CD8-positive, alpha-beta memory T cell (primary cell): ENCODE measurements at places on chromosomes 3 and 15.

GRCh38 chr15:47870300-47870955, 153.1 kb downstream of the SEMA6D start:
- DNase-seq: no peak

- DNase-seq: no peak
These were observed 244.3 kb downstream of the RPLP1 start for GRCh38 chr15:69696946-69697345.

GRCh38 chr3:33989229-33989628, 190.8 kb downstream of the PDCD6IP start:
- DNase-seq: no peak

- no peak for DNase-seq
These were observed 48.5 kb upstream of the P3H2 start for GRCh38 chr3:190169243-190169642.

- DNase-seq: no peak
These were observed 27.0 kb downstream of the ADIPOQ start for GRCh38 chr3:186869253-186870100.

GRCh38 chr3:181725131-181725731, 13.5 kb downstream of the SOX2 start:
- DNase-seq: no peak

GRCh38 chr15:88828791-88829190, 25.6 kb downstream of the ACAN start:
- DNase-seq: no peak

GRCh38 chr3:61684386-61684785, 123.0 kb downstream of the PTPRG start:
- no peak for DNase-seq

DNA sequence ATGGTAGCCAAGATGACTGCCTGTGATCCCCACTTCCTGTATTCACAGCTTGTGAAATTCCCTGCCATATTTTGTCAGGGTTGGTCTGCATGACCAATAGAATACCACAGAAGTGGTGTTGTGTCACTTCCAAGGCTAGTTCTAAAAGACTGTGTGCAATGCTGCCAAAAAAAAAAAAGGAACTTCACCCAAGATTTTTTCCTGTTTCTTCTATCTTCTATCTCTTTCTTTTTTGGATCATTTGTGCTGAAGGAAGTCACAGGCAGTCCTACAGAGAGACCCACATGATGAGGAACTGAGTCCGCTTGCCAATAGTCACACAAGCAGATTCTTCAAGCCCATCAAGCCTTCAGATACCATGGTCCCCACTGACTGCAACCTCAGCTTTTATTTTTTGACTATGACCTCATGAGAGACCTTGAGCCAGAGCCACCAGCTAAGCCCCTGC, 18.1 kb upstream of the RAF1 start:
- DNase-seq: no peak

GRCh38 chr3:58077596-58078285, 69.5 kb downstream of the FLNB start:
- no peak for DNase-seq

DNA sequence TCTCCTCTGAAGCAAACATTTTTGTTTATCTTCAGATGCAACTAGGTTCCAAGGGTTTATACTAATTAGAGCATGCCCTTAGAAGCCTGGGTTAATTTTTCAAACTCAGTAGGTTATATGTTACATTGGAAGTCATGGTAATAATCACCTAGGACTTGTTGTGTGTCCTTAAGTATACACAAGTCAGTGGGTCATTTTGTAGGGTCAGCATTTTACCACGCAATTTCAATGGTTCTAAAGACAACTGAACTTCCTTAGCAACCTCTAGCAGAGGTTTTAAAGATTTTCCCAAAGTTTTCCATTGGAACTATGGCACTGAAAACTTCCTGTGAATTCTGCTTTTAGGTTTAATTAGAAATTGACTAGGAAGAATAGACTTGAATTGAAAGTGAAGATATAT, 99.6 kb upstream of the NANOGP8 start:
- DNase-seq: no peak

DNA sequence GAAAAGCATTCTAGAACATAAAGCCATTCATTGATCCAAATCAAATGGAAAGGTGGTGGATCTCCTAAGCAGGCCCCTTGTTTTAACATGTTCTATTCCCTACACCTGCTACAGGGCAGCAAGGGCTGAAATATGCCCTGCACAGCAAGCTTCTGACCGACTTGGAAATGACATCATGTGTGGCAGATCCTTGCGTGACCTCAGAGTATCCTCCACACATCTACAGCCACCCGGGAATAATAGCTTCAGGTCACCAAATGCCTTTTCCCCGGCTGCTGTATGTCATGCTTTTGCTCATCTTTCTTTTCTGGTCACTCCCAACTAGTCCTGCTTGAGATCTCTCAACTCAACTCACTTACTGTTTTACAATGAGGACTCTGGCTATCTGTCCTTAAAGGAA, 158.2 kb downstream of the ZNF385D start:
- DNase-seq: no peak

GRCh38 chr3:68878322-68878721, 54.0 kb downstream of the TAFA4 start:
- DNase-seq: no peak

DNA sequence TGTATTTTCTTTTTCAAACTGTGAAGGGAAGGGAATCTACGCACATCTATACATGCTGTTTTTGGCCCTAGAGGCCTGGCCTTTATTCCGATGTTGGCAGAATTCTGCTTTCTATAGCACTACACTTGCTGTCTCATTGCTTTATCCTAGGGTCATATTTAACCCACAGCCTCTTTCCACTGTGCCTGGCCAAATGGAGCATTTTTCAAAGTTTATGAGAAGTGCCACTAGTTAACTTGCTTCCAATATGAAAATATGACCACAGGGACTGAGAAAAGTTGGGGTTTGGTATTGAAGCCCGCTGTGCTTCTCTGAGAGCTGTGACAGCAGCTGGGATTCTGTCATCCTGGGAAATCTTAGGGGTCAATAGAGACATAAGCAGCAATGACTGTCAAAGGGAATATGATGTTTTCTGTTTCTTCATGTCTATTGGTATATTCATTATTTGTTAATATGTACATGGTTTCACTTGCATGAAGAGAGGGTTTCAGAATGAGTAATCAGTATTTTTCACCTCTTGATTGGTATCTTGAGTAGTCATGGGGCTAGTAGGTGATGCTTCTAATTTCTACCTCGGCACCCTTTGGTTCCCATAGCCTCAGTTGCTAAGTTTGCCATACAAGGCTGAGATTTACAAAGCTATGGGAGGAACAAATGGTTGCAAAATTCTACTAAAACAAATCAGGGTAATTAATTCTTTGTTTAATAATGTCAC, 275.8 kb upstream of the RBMS3 start:
- DNase-seq: no peak

GRCh38 chr15:91478717-91479191, 374.8 kb upstream of the SLCO3A1 start:
- no peak for DNase-seq

- no peak for DNase-seq
These were observed 125.7 kb downstream of the EEFSEC start for GRCh38 chr3:128278761-128279600.

- DNase-seq: no peak
These were observed 138.9 kb upstream of the RORA start for GRCh38 chr15:61367953-61368352.

DNA sequence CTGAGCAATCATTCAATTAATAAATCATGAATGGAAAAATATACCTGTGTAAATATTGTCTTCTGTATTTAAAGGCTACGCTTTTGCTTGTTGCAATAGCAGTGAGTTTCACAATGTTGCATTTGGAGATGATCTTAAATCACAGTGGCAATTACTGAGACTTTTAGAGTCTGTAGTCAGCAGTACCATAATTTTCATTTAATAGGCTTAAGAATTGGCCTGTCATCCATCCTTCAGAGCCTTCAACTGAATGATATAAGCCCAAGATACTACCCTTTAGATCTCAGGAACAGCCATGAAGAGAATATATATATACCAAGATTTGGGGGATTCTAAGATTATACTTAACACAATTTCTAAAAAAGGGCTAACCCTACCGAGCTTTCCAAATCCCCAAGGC, 458.1 kb downstream of the GBE1 start:
- DNase-seq: no peak

- no peak for DNase-seq
These were observed 78.8 kb upstream of the BOC start for GRCh38 chr3:113132571-113132996.

DNA sequence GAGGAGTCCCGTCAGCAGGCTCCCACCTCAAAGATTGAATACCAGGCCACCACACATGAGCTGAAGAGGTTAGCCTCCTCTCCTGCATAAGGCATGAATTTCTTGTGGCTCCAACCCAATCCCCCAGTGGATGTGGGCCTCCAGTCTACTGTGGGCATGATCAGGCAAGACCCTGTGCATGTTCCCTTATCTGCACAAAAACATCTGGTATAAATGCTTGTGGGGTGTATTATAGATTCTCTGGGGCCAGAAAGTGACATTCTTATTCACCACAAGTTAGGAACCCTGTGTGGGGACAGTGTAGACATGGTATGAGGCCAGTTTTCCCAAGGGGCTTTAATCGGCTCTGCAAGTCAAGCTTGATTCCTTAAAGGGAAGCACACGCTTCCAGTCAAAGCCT, 18.2 kb upstream of the UBP1 start:
- no peak for DNase-seq

DNA sequence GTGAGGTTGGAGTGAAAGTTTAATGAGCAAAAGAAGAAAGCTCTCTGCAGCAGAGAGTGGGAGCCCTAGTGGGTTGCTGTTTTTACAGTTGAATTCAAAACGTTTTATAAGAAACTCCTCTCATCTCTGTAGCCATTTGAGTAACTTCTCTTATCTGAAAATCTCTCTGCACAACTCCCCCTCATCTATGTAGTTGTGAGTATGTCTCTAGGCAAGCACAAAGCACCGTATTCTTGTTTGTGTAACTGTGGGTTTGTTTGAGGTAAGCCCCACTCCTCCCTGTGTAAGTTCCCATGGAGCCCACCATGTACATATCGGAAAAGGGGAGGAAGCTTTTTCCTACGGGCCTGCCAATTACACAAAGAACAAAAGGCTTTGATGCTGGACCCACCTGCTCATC, 56.5 kb upstream of the GOLGA6L2 start:
- no peak for DNase-seq

- no peak for DNase-seq
These were observed 518.7 kb upstream of the SUCLG2 start for GRCh38 chr3:68173012-68173634.

- no peak for DNase-seq
These were observed 681 bp downstream of the CTDSPL start for GRCh38 chr3:37862219-37862902.

DNA sequence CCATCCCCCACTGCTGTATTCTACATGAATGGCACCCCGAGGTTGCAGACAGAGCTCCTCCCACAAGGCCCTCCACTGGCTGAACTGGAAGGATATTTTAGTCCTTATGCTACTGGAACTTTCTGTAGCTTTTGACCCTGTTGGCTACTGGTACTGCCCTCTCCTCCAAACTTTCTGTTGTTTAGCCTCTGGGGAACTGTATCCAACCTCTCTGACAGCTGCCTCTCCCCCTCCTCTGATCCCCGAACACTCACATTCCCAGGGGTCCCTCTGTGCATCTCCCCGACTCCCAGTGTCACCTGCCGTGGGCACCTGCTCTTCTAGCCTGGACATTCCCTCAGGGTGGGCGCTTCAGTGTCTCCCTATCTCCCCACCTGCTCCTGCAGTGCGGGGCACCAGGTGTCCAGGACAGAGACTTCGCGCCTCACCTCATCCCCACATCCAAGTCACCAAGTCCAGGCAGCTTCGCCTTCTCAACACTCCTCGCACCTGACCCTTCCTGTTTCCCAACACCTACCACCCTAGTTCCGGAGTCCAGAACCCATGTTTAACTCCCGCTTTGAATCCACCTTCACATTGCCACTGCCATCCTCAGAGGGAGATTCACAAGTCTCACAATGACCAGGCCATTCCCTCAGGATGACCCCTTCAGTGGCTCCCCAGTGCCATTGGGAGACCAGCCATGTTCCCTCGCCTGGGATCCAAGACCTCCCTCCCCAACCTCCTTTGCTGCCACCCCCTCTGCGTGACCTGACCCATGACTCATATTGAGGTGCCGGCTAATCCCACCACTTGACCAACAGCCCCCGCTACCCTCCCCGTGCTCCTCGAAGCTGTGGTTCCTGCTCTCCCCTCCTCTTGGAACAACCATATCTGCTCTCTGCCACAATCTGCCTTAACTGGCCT, 34.2 kb downstream of the BDH1 start:
- DNase-seq: no peak

GRCh38 chr3:123740391-123740822, 143.7 kb downstream of the MYLK start:
- no peak for DNase-seq

DNA sequence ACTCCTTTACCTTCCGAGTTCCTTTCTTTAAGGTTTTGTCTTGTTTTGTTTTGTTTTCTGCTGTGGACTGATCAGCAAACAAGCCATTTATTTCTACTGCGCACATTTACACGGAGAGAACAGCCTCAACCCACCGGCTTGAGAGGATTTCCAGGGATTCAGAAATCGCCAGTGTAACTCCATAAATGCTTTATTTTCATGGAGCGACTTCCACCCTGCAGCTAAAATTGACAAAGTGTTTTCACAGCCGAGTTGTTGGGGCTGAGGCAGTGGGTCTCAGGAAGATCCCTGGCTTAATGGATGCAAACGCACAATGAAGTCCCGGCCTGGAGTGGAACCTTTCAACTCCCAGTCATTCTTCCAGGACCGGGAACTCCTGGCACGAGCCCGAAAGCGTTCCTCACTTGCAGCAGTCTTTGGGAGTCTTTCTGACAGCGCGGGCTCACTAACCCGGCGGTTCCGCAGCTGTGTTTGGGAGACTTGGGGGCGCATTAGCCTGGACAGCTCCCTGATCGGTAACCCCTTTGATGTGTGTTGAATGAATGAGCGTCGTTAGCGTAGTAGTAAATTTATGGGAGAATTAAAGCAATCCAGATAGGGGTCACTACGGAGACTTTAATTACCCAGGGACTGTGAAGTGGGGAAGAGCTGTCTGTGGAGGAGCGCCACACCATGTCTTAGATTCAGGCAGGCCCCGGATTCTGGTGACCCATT, 785 bp upstream of the MYRIP start:
- DNase-seq: no peak

GRCh38 chr3:122998856-122999255, 28.7 kb downstream of the SEMA5B start:
- no peak for DNase-seq

DNA sequence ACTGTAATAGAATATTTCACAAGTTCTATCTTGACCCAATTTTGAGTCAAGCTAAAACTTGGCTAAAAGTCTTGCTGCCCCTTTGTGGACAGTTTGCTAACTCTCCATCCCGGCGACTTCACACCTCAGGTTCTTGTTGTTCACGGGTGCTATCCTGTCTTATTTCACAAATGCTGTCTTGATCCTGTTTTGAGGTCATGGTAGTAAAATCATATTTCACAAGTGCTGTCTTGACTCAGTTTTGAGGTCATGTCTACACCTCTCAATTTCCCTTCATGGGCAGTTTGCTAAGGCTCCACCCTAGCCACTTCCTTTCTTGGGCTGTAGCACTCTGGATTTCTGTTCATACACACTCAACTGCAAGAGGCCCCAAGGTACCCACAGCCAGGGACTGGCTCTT, 45.0 kb upstream of the GK5 start:
- peak; percentile 6 for DNase-seq

- DNase-seq: no peak
These were observed 1.1 kb upstream of the C15orf62 start for GRCh38 chr15:40768521-40769273.
